ENCODE measurements at places on chromosomes 3 and 15.
A peak's percentile ranks its signal among the peaks of the same experiment; 100 is the strongest.

DNA sequence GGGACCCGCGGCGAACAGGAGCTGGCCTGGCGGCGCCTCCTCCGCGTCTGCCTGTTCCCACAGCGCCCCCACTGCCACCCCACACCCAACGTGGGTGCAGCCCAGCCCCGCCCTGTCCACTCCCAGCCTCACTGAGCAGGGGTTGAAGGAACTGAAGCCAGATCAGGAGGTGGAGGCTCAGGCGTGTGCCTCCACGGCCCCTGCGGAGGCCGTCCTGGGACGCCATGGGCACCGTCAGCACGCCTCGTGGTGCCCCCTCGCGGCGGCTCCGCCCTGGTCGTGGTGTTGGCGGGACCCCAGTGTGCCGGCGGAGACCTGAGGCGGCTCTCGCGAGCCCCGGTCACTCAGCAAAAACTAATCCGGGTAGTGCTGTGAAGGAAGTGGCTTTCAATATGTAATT, 39.0 kb upstream of the PRSS50 start:
- no peak for DNase-seq

GRCh38 chr3:165770781-165771180, 66.4 kb downstream of the BCHE start:
- DNase-seq = no peak

DNA sequence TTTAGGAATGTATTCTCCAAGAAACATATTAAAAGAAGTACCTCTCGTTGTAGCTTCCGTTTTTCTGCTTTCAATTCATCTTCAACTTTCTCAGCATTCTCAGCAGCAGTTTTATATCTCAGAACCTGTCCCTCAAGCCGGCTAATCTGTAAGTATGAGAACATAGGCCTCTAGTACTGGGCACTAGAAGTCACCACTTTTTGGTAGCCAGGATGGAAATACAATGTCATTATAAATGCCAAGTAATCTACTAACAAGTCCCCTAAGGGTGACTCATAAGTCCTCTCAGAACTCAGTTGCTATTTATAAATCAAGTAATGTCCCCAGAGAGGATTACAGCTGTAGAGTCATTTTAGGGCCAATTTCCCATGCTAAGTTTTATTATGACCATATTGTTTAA, 61.1 kb downstream of the MLH1 start:
- DNase-seq = peak; percentile 3

- no peak for DNase-seq
Observed at GRCh38 chr3:113231391-113231790, 20.0 kb downstream of the BOC start.

- no peak for DNase-seq
Observed at GRCh38 chr3:16528581-16528993, 15.1 kb upstream of the RFTN1 start.

DNA sequence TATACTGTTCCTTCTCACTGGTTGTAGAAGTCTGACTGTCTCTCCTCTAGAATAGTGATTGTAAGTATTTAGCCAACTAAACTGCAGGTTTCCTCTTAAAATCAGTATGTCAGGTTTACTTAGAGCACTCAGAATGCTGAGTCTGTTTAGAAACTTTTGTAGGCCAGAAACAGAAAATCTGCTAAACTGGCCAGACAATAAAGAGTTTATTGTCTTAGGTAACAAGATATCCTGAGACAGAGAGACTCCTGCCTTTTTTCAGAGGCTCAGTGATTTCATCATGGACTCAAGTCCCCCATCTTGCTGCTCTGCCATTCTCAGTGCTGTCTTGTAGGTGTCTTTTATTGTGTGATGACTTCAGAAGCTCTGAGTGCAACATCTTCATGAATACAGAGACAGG, 279.0 kb downstream of the MFSD1 start:
- DNase-seq = no peak

DNA sequence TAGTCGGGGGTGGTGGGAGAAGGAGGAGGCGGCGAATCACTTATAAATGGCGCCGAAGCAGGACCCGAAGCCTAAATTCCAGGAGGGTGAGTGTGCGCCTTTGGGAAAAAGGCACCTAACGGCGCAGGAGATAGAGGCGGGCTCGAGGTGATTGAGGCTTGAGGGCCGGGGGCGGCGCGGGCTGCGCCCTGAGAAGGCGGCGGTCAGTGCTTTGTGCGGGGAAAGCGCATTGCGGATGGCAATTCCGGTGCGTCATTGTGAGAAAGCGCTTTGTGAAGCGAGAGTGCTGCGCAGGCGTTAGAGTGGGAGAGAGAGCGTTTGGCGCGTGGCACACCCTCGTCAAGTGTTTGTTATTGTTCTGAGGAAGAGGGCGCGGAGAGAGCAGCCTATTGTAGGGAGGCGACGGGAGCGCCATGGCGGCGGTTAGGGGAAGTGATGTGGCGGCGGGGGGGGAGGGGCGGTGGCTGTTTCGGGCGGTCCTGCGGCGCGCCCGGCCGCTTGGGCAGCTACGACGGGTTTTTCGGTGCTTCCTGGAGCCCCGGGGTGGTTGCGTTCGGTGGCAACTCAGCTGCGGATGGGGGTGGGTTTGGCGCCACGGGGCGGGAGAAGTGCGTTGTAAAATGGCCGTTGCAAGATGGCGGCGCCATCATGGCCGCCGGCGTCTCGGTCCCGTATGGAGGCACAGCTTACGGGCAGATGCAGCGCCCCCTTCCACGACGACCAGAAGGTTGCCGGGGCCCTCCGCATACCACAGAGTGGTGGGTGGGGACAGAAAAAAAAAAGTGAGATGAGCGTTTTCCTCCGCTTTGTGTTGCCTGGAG, 492 bp downstream of the MORF4L1 start:
- DNase-seq = peak; percentile 97

GRCh38 chr3:186511245-186511644, 32.9 kb downstream of the CRYGS start:
- DNase-seq = no peak

DNA sequence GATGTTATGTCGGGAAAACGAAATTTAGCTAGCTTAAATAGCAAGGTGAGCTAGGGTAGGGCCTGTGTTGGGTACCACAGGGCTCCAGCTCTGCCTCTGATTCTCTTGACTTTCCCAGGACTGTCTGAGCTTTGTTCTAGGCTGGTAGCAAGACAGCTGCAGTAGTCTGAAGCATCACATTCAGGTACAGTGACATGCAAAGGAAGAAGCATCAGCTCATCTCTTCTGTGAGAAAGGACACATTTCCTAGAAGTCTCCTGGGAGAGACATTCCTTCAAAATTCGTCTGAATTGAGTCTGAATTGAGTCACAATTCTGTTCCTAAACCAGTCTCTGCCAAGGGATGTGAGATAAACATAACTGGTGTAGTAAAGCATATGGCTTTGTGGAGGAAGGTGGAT, 8.5 kb upstream of the UBXN7 start:
- no peak for DNase-seq

DNA sequence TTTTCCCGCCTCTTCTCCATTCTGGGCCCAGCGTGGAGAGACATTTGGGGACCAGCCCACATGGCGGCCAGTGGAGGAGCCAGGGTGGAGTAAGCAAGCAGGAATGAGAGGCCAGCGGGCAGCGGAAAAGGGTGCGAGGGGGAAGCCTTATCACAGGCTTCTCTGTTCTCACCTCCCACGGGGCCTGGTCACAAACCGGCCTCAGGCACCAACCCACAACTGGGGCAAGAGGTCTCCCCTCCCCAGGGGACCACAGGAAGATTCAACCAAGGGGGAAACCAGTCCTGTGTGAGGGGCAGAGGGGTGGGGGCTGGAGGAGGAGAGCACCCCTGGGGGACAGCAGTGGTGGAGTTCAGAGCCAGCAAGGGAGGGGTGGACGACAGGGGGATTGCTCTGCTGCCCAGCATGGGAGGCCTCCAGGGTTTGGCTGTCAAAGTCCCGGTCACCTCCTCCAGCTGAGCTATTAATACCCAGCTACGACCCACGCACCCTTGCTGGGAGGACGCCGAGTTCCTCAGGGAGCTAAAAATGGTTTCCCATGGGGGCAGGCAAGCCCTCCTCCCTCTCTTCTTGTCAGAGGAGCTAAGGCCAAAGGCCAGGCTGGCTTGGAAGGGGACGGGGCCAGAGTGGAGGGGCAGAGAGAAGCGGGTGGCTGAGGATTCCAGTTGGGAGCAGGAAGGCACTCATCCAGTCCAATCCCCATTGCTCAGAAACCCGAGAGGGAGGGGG, 23.8 kb upstream of the RPL29 start:
- no peak for DNase-seq

GRCh38 chr3:62823461-62824050, 51.7 kb downstream of the CADPS start:
- no peak for DNase-seq

DNA sequence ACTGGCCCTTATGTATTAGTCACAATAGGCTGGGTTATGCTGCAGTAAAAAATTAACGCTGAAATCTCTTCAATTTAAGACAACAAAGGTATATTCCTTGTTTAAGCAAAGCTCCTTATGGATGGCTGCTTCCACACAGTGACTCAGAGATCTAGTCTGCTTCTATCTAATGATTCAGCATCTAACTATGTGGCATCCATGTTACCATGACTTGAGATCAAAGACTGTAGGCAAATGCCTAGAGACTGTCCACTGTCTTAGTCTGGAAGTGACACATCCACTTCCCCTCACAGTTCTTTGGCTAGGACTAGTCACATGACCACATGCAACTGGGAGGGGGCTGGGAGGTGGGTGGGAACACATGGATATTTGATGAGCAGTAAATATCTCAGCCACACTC, 61.3 kb upstream of the PSMD6 start:
- DNase-seq = peak; percentile 18

DNA sequence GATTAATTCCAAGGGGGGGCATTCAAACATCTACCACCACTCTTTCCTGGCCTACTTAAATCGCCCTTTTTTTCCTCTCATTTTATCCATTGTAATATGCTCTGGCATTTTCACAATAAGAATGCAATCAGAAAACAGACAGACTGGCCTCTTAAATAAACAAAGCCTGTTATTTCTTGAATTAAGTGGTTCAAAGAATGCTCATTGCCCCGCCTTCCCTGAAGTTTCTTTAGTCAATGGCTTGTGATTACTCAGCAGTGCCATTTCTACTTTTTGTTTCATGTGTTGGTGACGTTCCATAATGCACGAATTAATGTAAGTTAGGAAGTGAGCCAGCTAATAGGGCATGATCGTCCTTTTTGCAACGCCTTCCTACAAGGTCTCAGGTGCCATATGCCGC, 68.0 kb downstream of the FBN1 start:
- no peak for DNase-seq

DNA sequence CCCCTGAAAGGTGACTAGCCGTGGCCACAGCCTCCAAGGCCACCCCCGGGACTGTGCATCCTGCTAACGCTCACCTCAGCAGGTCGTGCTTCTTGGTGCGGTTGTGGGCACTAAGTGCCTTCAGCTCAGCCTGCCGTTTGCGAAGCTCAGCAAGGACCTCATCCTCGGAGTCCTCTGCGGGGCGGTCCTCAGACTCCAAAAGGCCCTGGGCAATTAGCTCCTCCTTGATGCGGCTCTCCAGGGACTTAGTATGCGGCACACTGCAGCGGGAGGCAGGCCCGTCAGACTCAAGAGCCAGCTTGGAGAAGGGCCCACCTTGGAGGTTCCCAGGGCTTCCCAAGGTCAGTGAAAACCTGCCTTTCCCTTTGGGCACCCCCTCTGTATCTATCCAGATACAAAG, 8.3 kb downstream of the TADA3 start:
- DNase-seq = no peak

DNA sequence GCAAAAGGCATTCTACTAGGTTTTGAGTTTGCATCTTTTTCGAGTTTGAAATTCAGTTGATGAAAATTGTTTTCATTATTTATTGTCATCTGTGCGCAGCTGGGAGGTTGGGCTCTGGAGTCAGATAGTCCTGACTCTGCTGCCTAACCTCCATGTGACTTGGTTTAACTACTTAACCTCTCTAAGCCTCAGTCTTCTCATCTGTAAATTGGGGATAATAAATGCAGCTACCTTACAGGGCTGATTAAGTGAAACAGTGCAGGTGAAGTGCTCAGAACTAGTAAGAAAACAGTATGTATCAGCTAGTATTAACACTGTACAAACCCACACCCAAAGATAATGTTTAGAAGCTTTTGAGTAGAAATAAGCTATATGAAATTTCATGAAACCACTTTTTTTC, 14.1 kb upstream of the UBE2E1 start:
- DNase-seq = no peak

DNA sequence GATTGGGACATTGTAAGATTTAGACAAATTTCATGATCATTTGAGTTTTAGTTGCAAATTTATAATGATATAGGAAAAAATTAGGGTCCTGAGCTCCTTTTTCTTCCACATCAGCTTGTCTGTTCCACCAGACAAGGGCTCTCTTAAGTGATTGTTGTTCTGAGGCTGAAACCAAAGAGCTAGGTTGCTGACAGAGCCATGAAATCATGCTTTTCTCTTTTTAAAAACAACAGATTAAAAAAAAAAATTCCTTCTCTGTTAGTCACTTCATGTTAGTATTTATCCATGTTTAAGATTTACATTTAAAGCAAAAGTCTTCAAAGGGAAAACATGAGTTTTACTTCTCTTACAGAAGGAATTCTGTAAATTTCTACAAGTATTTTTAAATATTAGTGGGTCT, 56.8 kb downstream of the ATP2C1 start:
- no peak for DNase-seq

GRCh38 chr3:69649120-69650065, 89.9 kb upstream of the MITF start:
- no peak for DNase-seq

GRCh38 chr15:57158997-57159668, 217.2 kb upstream of the CGNL1 start:
- no peak for DNase-seq

DNA sequence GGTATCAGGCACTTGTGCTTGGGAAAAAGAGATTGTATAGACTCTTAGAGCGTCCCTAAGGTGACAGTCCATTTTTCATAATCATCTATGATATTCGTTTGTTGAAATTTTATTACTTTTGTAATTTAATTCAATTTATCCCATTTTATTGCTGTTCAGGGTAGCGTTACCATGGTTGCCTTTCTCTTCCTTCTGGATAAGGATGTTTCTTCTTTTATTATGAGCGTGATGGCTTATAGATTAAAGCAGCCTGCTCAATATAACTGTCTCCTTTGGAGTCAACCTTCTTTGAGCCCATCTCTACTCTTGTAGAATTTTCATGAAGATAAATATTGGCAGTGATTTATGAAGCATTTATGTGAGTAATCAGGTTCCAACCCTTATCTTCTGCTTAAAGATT, 182.0 kb downstream of the LRTM1 start:
- no peak for DNase-seq

- DNase-seq = no peak
Observed at GRCh38 chr15:80502782-80503181, 98.6 kb downstream of the ARNT2 start.

GRCh38 chr15:25860885-25861866, 2.0 kb downstream of the ATP10A start:
- no peak for DNase-seq

DNA sequence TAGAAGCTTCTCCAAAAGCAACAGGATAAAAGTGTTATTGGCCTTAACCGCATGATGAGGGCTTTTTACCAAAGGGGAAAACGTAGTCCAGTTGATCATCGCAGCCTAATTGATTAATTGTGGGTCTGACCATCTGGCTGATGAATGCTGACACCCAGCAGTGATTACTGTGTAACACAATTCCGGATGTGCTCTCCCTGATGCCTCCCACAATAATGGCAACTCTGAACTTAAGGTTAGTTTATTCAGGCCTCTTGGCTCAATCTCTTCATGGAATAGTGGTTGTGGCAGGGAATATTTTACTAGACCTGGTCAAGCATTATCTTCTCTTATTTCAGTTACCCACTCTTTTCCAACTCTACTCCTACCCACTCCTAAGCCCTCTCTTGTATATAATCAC, 332.9 kb downstream of the TIGIT start:
- DNase-seq = no peak

Data from LoVo (cell line).